A549 (cell line): ENCODE measurements at places on chromosomes 5 and 9.

- peak; percentile 11 for DNase-seq
Observed at GRCh38 chr5:142686210-142686734, 382 bp upstream of the FGF1 start.

DNA sequence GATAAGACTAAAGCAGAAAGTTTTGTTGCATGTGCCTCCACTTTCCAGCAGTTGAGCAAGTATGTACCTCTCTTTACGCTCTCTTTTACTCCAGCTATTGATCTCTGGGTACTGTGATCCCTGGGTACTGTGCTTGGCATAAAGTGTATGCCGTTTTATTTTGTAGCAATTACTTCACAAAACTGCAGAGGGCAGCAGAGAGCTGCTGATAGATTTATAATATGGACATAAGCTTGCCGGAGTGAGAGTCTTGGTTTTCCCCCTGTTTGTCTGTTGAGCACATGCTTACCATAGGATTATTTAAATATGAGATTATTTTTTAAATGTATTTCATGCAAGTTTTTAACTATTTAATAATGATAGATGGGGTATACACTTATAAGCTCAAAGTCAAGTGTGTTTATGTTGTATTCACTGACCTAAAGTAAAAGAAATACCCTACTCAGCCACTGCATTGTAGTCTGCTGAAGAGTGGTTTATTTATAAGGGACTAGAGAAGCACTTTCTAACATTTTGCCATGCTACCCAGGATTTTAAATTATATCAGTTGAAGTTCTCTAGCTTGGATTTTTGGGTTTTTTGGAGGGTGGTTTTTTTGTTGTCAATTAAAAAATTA, 13.0 kb downstream of the TTC1 start:
- DNase-seq = peak; percentile 61

DNA sequence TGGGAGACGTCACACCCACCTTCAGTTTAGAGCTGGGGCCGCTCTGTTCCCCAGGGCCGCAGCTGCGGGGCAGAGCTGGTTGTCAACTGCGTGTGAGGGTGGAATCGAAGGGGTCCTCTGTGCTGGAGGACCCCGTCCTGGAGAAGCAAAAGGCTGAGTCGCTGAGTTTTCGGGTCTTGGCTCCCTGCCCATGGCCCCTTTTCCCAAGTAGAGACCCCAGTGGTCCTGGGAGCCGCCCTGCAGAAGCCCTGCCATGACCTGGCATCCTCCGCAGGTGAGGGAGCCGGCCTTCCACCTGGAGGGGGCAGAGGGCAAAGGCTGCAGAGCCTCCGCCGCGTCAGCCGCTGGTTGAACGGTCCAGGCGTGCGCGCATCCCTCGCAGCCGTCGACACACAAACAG, 90.4 kb upstream of the COL5A1 start:
- no peak for DNase-seq

- peak; percentile 18 for DNase-seq
Observed at GRCh38 chr5:32450952-32451351, 6.4 kb upstream of the ZFR start.

GRCh38 chr9:80926611-80927010, 762.7 kb downstream of the TLE1 start:
- no peak for DNase-seq

DNA sequence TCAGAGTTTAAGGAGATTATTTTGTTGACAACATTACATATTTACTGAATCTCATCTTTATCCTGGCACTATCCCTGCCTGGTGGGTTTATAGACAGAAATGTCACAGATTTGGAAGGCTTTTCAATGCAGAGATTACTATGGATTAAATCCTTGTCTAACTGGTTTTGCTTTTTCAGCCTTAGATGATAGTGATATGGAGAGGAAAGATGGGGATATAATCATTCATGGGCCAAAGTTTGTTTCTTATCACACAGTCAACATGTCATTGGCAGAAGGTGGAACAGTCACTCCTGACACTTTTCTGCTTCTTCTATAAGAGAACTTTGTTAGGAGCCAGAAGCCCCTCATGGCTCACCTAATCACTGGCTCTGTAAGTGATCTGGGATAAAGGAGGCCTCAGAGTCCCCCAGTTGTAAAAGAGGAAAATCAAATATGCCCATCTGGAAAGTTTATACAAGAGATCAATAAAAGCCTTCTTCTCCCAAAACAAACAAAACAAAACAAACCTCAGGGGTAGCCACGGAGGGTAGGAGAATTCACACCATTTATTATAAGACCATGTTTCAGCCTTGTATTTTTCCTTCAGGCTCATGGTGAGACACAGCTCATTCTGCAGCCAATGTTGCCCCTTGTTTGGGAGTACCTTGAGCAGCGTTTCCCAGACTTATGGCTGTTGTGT, 101.2 kb downstream of the PCSK1 start:
- no peak for DNase-seq

DNA sequence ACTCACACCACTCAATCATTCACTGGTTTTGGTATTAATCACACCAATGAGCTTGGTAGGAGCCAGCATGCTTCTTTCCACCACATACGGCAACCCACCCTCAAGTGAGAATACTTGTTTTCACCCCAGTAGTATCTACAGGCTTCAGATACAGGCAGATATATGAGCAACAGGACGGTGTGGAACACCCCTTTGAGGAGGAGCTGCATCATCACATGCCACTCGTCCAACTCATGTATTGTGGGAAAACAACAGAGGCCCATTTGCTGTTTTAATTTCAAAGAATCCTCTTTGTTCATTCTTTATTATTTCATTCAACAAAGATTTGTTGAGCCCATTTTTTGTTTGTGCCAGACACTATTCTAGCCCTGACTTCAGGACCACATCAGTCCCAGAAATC, 46.0 kb downstream of the RORB start:
- DNase-seq = no peak

GRCh38 chr5:2748861-2749513, 2.5 kb downstream of the IRX2 start:
- DNase-seq = no peak

- DNase-seq = no peak
Observed at GRCh38 chr5:17148481-17148880, 69.0 kb upstream of the BASP1 start.

DNA sequence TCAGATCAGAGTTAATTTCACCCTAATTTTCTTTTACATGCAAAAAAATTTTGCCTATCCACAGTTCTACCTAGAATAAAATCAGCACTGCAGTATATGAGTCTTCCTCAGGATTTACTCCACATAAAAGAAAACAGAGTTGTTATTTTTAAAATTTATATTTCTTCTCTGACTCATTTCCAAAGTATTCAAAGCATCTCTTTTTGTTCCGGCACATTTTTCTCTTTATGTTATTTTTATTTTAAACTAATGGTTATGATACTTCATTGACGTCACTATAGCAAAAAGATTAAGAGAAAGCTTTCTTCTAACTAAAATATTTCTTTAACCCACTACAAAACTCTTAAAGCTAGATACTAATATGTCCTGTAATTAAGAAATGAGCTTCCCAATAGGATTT, 590.4 kb downstream of the PRELID2 start:
- DNase-seq = no peak

DNA sequence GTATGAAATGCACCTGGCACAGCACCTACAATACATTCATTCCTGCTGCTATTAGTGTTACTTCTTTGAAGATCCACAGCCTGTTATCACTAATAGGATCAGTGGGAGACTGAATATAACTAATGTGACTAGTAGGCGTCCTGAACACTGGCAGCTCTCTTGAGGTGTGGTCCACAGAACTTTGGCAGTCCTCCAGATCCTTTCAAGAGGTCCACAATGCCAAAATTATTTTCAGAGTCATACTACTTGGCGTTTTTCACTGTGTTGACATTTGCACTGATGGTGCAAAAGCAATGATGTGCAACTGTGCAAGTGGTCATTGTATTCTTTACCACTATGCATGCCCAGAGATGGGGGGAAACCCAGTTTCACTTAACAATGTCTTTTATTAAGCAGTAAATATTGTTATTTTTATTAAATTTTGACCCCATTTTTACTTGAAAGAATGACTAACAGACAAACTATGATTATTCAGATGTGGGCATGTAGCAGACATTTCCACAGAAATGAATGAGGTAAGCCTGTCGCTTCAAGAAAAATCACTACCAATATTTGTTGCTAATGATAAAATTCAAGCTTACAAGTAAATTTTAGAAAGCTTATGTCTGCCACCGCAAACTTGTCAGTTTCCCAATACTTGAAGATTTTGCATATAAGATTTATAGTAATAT, 48.9 kb downstream of the ADRB2 start:
- DNase-seq = no peak

DNA sequence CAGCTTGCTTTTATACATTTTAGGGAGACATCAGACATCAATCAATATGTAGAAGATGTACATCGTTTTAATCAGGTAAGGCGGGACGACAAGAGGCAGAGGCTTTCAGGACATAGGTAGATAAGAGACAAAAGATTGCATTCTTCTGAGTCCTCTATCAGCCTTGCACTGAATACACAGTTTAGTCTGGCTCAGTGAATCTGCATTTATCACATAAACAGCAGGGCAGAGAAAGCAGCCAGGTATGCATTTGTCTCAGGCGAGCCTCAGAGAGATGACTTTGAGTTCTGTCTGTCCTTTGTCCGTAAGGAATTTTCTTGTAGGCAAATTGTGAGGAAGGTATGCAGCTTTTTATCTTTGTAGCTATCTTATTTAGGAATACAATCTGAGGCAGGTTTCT, 202.8 kb upstream of the TAS2R1 start:
- DNase-seq = no peak

- DNase-seq = no peak
Observed at GRCh38 chr5:33968211-33969005, 16.1 kb downstream of the SLC45A2 start.

GRCh38 chr9:109918339-109919163, 138.6 kb downstream of the PALM2AKAP2 start:
- no peak for DNase-seq

GRCh38 chr9:38388283-38389223, 3.9 kb upstream of the ALDH1B1 start:
- DNase-seq = no peak

DNA sequence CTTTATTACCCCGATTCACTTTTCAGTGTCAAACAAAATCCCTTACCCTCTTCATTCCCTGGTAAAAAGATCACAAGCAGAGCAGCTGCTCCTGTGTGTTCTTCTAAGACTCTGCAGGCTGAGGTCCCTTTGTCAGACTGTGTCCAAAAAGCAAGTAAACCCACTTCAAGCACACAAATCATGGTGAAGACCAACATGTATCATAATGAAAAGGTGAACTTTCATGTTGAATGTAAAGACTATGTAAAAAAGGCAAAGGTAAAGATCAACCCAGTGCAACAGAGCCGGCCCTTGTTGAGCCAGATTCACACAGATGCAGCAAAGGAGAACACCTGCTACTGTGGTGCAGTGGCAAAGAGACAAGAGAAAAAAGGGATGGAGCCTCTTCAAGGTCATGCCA, 34.5 kb downstream of the CREBRF start:
- no peak for DNase-seq

DNA sequence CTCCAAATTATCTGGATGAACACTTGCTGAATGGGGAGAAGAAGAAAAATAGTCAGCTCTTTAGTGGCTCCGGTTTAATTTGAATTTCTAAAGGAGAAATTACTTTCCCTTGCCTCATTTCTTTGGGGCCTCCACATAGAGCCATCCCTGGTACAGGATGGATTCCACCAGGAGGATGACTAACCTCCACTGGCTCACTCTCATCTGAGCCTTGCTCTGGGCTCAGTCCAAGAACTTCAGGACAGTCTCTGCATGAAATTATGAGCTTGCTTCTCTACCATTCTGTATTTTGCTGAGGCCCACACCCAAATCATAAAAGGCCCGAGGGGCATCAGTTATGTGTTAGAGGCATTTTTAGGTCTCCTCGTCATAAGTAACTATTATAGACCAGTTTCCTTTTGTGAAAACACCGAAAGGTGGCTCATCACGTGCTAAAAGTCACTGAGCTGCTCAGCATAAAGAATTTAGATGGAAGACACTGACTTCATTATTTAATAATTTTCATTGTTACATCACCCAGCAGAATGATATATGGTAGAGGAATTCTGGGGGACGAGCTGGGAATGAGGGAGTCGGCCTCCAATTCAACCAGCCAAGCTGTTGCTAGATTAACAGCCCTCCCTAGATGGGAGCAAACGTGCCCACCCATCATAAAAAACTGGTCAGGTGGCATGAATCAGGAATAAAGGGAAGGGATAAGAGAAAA, 222.1 kb downstream of the TARS1 start:
- no peak for DNase-seq

- DNase-seq = peak; percentile 29
Observed at GRCh38 chr9:35859310-35859989, 10.8 kb downstream of the OR13J1 start.

DNA sequence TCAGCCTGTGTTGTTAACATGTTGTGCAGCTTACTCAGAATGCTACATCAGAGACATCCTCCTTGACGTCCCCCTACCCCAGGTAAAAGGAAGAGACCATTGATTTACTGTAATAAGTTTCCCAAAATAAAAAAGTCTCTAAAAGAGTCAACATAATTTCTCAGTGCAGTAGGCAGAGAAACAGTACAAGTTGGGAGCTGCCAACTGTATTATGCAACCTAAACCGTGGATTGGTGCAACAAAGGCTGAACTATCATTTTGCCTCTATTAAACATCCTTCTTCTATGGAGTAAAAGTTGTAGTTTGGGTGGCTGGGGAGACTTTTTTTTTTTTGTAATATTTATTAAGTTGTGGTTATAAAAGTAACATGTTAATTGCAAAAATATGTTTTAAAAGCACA, 208.0 kb downstream of the NR3C1 start:
- no peak for DNase-seq

- no peak for DNase-seq
Observed at GRCh38 chr5:101687349-101687985, 608.6 kb downstream of the SLCO4C1 start.
